Naive thymus-derived CD4-positive, alpha-beta T cell (primary cell): ENCODE measurements at places on chromosomes 4 and X. TPM values are rescaled to one million over a fixed set of nuclear protein-coding genes. Genes with fewer than 3 reads are reported as not detected.

GRCh38 chr4:142379277-142380051 lies 466.6 kb downstream of the INPP4B start:
- no peaks in the 10 kb centered on the region for H3K36me3 ChIP-seq
- H3K27ac ChIP-seq = peak overlapping the region; percentile 53
- H3K4me3 ChIP-seq = no peak overlapping the region

DNA sequence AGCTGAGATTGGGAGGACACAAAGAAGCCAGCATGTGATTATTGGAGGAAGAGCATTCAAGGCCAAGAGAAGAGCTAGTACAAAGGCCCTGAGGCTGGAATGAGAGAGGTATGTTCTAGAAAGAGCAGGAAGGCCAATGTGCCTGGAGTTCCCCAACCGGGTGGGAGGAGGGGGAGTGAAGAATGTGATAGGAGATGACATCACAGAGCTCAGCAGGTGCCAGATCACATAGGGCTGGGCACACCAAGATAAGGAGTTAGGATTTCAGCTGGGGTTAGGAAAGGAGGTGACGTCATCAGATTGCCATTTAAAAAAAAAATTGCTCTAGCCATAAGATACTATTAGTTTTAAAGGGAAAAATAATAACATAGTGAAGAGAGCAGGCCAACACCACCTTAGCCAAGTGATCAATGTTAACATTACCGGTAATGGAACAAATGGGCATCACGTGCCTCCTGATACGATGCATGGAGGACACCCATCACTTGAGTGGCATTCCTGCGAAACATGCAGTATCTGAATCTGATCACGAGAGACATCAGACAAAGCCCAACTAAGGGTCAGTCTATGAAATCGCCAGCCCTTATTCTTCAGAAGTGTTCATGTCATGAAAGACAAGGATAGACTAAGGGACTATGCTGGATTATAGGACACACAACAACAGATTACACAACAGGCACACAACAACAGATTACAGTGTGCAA lies 344.3 kb downstream of the BCOR start:
- H3K27ac ChIP-seq = no peak overlapping the region
- H3K4me1 ChIP-seq = no peaks in the 10 kb centered on the region
- no peaks in the 10 kb centered on the region for H3K27me3 ChIP-seq
- no peaks in the 10 kb centered on the region for H3K36me3 ChIP-seq

GRCh38 chr4:53943345-53944085 lies 120.9 kb downstream of the CHIC2 start:
- no peaks in the 10 kb centered on the region for H3K4me1 ChIP-seq
- H3K27me3 ChIP-seq = no peaks in the 10 kb centered on the region
- H3K36me3 ChIP-seq = no peaks in the 10 kb centered on the region
- H3K4me3 ChIP-seq = no peak overlapping the region
- DNase-seq = no peak

DNA sequence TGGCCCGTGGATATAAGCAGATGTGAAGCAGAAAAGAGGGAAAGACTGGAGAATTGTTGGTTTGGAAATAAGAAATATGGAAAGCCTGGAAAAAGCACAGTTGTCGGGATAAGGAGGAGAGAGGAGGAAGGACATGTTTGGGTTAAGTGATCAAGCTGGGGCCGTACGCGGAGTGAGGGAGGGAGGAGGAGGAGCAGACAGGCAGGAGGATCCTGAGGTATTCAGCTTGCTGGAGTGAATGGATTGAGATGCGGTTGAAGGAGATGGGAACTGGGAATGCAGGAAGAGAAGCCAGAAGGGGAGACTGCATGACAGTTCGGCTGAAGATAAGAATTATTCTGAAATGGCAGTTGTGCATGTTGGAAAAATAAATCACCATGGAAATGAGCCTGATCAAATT lies 21.2 kb downstream of the ZFP42 start:
- H3K4me3 ChIP-seq = no peak overlapping the region
- H3K36me3 ChIP-seq = no peaks in the 10 kb centered on the region
- no peak for DNase-seq
- no peak overlapping the region for H3K27ac ChIP-seq

DNA sequence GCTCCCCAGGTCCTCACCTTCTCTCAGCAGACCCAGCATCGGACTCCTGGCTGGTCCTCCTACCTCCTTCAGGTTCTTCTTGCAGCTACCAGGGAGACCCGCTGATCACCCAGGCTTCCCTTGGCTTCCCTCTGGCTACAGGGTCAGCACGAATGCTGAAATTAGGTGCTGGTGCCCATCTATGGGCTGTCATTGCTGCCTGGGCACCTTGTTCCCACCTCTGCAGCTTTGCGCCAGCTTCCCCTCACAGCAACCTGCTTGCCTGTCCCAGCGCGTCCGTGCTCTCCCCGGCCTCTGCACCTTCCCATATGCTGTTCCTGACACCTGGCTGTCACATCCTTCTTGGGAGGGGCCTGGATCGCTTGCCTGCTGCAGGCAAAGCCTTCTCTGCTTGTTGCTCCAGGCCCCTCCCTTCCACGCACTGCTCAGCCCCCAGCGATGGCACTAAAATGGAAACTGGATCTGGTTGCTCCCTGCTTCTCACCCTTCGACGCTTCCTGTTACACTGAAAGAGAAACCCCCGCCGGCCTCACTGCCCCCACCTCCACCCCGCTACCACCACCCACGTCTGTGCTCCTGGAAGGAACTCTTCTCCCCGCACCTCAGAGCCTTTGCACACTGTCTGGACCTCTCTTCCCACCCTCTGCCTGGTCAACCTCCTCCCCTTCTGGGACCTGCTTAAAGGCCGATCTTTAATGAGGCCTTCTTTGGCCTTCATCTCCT lies 22.2 kb downstream of the C4orf50 start:
- H3K36me3 ChIP-seq = no peaks in the 10 kb centered on the region
- no peak overlapping the region for H3K27ac ChIP-seq
- no peak overlapping the region for H3K4me3 ChIP-seq
- no peaks in the 10 kb centered on the region for H3K4me1 ChIP-seq
- no peak for DNase-seq
- H3K27me3 ChIP-seq = no peaks in the 10 kb centered on the region

Gene HNRNPH2
- 32.1 TPM for total RNA-seq
